ENCODE measurements at places on chromosomes 1 and 21. TPM values are rescaled to one million over a fixed set of nuclear protein-coding genes. Genes with fewer than 3 reads are reported as not detected.
A peak's percentile ranks its signal among the peaks of the same experiment; 100 is the strongest.

Gene TNFAIP8L2
- 45.9 TPM for total RNA-seq

Gene LUZP1
- 27.9 TPM for total RNA-seq

Gene SPRR1B
- total RNA-seq, result not detected

Gene DCDC2B
- not detected for total RNA-seq

Gene SOX13
- 12.0 TPM for total RNA-seq

Gene LYPD8
- not detected for total RNA-seq

Gene CFAP141
- total RNA-seq, result not detected

Gene ZBTB8A
- total RNA-seq, result not detected

Gene NR0B2
- total RNA-seq, result not detected

DNA sequence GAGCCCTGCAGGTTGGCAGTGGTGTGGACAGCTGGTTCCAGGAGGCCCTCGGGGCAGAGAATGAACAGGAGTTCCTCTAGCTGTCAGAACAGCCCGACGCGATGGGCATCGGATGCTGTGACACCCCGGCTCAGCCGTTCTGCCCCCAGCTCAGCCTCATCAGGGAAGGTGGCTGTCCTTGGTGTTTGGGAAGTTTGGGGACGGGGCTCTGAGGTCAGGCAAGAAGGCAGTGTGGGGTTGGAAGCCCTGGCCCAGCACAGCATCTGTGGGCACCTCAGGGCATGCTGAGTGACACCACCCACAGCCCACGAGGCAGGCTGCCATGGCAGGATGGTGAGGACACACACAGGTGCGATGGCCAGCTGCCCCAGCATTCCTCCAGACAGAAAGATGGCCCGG lies 40.9 kb upstream of the CCDC27 start:
- no peaks in the 10 kb centered on the region for H3K27me3 ChIP-seq
- no peaks in the 10 kb centered on the region for H3K4me1 ChIP-seq
- H3K4me3 ChIP-seq, result no peak overlapping the region
- no peak overlapping the region for H3K27ac ChIP-seq
- H3K36me3 ChIP-seq, result no peaks in the 10 kb centered on the region

DNA sequence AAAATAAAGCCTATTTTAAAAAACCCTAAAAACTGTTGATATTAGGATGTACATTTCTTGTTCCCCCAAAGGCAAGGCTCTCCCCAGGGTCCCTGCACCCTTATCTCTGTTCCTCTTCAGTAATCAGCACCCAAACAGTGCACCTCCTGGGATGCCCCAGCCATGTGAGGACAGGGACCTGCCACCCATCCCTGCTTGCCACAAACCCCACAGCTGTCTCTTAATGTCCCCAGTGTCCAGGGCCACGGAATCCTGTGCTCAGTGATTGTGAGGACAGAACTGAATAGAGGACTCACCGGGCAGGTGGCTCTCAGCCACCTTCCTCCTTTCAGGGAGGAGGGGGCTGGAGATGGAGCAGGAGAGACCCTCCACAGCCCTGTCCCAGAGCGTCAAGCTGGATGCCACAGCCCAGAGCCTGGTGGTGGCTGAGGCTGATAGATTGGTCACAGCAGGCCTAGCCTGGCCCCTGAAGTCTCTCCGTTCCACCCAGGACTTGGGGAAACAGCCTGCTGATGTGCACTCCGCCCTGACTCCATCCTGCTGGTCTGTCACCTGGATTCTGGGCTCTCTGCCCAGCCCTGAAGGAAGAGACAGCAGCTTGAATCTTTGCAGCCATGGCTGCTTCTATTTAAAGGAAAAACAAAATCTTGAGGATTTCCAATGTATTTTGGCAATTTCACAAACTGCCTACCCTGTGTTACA lies 23.1 kb downstream of the RNF187 start:
- no peak for DNase-seq
- no peaks in the 10 kb centered on the region for H3K27me3 ChIP-seq
- H3K27ac ChIP-seq, result no peak overlapping the region
- peaks cover 14% of the 10 kb centered on the region for H3K4me1 ChIP-seq
- H3K36me3 ChIP-seq, result no peaks in the 10 kb centered on the region

GRCh38 chr1:185343306-185343705 lies 26.3 kb upstream of the IVNS1ABP start:
- peaks cover 33% of the 10 kb centered on the region for H3K4me1 ChIP-seq
- no peaks in the 10 kb centered on the region for H3K27me3 ChIP-seq
- no peak for DNase-seq
- H3K36me3 ChIP-seq, result no peaks in the 10 kb centered on the region
- H3K27ac ChIP-seq, result no peak overlapping the region

- H3K27me3 ChIP-seq, result no peaks in the 10 kb centered on the region
- H3K4me1 ChIP-seq, result no peaks in the 10 kb centered on the region
- H3K36me3 ChIP-seq, result no peaks in the 10 kb centered on the region
- no peak overlapping the region for H3K4me3 ChIP-seq
These were observed 12.5 kb downstream of the CAPN8 start for GRCh38 chr1:223653015-223653414.

DNA sequence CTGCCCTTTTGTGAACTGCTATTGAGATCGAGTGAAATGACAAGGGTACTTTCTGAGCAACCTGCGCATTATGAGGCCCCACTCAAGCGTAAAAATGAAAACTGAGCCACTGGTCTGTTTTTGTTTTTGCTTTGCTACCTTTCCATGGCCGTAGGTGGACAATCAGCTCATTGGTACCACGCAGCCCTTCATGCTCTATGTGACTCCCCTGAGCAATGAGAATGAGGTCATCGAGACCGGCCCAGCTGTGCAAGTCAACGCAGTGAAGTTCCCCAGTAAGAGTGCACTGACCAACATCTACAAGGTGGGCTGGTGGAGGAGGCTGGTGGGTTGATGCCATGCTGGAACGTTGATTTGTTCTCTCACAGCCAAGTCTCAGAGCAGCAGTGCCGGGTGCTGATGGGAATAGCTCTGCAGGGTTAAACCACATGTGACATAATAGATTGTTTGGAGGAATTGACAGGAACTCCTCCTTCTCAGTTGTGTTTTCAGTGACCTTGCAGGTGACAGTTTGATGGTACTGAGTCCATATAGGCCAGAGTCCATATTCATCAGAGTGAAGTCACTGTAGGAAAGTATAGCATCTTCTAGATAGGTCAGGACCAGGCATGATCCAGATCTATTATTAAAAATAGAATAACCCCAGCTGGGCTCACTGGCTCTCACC lies 170.3 kb downstream of the VPS13D start:
- H3K36me3 ChIP-seq, result peaks cover 36% of the 10 kb centered on the region
- H3K4me3 ChIP-seq, result no peak overlapping the region

- H3K27ac ChIP-seq, result no peak overlapping the region
- no peaks in the 10 kb centered on the region for H3K27me3 ChIP-seq
- H3K4me3 ChIP-seq, result no peak overlapping the region
- H3K4me1 ChIP-seq, result no peaks in the 10 kb centered on the region
- no peaks in the 10 kb centered on the region for H3K36me3 ChIP-seq
These were observed 45.1 kb upstream of the EXO1 start for GRCh38 chr1:241802863-241803262.

- H3K4me3 ChIP-seq, result no peak overlapping the region
- H3K27ac ChIP-seq, result no peak overlapping the region
- H3K27me3 ChIP-seq, result no peaks in the 10 kb centered on the region
- DNase-seq, result no peak
These were observed 150.4 kb downstream of the LBR start for GRCh38 chr1:225277445-225277844.

DNA sequence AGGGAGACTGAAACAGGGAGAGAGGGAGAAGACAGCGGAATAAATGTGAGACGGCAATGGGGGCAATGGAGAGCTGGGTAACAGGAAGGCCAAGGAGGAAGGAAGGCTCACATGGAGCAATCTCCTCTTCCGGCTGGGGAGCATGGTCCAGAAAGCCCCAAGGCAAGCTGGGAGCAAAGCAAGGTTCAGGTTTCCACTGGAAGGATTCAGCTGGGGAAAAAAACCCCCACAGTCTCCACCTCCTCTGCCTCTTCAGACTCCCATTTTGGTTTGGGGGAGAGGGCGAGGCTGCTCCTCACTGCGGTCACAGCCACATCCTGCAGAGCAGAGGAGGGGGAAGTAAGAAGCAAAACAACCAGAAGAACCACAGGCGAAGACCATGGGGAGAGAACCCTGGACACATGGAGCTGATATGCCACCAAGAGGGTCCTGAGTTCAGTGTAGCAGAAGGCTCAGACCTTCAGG lies 650 bp downstream of the TNFAIP8L2 start:
- peaks cover 54% of the 10 kb centered on the region for H3K4me1 ChIP-seq
- peaks cover 11% of the 10 kb centered on the region for H3K36me3 ChIP-seq
- H3K27ac ChIP-seq, result peak overlapping the region; percentile 68
- peak; percentile 68 for DNase-seq
- peak overlapping the region; percentile 82 for H3K4me3 ChIP-seq
- H3K27me3 ChIP-seq, result no peaks in the 10 kb centered on the region

DNA sequence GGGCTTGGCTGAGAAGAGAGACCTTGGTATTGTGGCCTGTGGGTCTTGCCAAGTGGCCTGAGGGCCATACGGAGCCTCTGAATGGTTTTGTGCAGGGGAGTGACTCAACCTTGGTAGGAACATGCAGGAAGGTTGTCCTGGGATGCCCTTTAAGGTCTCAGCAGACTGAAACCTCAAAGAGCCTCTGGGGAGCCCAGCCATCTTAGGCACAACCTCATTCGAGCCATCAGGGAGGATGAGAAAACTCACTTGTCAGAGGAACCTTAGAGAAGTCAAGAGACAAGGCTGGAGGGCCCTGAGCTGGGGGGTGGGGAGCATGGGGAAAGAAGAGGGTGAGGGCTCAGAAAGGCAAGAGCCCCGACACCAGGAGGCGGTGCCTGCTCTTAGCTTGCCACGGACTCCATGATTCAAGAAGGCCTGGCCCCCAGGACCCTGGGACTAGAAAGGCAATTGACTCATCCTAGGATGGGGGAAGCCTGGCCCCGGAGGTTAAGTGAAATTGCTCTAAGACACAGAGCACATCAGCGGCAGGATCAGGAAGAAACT lies 13.0 kb downstream of the IFI6 start:
- no peaks in the 10 kb centered on the region for H3K36me3 ChIP-seq
- no peaks in the 10 kb centered on the region for H3K27me3 ChIP-seq
- peaks cover 50% of the 10 kb centered on the region for H3K4me1 ChIP-seq

GRCh38 chr1:163161841-163162240 lies 40.9 kb downstream of the RGS5 start:
- H3K27ac ChIP-seq, result no peak overlapping the region
- H3K27me3 ChIP-seq, result no peaks in the 10 kb centered on the region
- no peaks in the 10 kb centered on the region for H3K36me3 ChIP-seq

GRCh38 chr1:77636864-77637263 lies 45.6 kb downstream of the ZZZ3 start:
- H3K27ac ChIP-seq, result no peak overlapping the region
- peaks cover 31% of the 10 kb centered on the region for H3K36me3 ChIP-seq
- no peak overlapping the region for H3K4me3 ChIP-seq
- DNase-seq, result no peak

DNA sequence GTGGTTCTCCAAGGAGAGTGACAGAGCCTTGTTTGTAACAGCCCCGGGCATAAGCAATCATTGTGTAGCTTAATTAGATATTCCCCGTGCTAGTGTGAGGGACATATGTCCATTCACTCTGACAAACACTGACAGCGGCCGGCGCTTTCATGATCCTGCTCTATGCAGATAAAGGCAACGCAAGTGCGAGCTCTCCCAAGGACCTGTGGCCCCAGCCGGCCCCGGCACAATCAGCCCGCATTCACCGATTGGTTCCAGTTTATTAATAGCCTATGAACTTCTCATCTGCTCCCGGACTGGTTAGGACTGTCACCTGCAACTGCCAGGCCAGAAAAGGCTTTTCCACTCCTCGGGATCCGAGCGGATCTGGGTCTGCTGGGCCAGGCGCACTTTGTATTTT lies 18.0 kb upstream of the OLIG1 start:
- H3K4me1 ChIP-seq, result no peaks in the 10 kb centered on the region
- no peak overlapping the region for H3K27ac ChIP-seq
- no peak overlapping the region for H3K4me3 ChIP-seq
- H3K36me3 ChIP-seq, result no peaks in the 10 kb centered on the region
- peaks cover 5% of the 10 kb centered on the region for H3K27me3 ChIP-seq

GRCh38 chr21:46124083-46124925 lies 26.4 kb downstream of the COL6A2 start:
- H3K36me3 ChIP-seq, result no peaks in the 10 kb centered on the region
- no peak overlapping the region for H3K4me3 ChIP-seq
- H3K4me1 ChIP-seq, result no peaks in the 10 kb centered on the region
- H3K27me3 ChIP-seq, result no peaks in the 10 kb centered on the region
- DNase-seq, result no peak

DNA sequence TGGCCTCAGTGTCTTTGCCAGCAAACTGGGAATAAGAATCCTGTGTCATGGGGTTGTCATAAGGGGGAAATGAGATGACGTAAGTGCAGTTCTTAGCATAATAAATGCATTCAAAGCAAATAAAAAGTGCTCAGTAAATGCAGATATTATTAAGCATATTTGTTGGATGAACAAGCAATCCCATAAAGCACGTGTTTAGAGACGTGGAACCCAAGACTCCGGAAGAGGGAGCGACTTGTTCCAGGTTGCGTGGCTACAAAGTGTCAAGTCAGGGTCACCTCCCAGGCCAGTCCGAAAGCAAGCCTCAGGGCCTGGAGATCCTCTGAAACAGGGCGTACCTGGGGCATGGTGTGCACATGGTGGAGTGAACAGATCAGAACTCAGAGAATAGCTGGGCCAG lies 58.0 kb upstream of the LAPTM5 start:
- H3K27ac ChIP-seq, result no peak overlapping the region
- no peaks in the 10 kb centered on the region for H3K36me3 ChIP-seq
- H3K4me3 ChIP-seq, result no peak overlapping the region
- peaks cover 28% of the 10 kb centered on the region for H3K27me3 ChIP-seq
- no peaks in the 10 kb centered on the region for H3K4me1 ChIP-seq

DNA sequence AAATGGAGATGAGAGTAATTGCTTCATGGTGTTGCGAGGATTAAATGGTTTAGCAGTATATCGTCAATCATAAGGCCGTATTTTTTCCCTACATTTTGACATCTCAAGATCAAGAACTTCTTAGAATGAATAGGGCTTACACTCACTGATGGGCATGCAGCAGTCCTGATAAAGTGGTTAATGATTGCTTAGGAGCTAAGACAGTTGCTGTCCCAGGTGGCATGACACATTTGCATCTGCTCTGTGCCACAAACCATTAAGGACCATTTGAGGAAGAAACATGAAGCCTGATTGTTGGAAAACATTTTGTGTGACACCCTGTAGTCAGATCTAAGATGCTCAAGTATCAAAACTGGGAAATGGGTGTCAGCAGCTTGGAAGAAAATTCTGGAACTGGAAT lies 81.0 kb upstream of the SGIP1 start:
- H3K27ac ChIP-seq, result no peak overlapping the region
- no peaks in the 10 kb centered on the region for H3K4me1 ChIP-seq
- no peak overlapping the region for H3K4me3 ChIP-seq

DNA sequence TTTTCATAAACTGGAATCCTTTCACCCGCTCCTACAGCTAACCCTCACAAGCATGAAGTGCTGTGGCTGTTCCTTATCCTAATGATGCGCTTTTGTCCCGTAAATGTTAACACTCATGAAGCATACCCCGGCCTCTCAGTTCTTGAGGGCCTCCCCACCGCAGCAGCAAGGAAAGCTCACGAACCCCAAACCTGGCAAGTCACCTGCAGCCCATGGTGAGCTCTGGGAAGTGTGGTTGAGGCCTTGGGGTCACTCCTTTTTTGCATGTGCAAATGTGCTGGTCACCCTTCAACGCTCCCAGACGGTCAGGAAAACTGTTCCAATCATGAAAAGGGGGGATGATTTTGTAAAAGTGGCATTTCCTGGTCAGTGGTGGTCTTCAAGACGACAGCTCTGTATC lies 124.6 kb downstream of the PRDM2 start:
- no peak overlapping the region for H3K4me3 ChIP-seq
- no peak overlapping the region for H3K27ac ChIP-seq
- no peaks in the 10 kb centered on the region for H3K27me3 ChIP-seq
- no peak for DNase-seq
- no peaks in the 10 kb centered on the region for H3K36me3 ChIP-seq
- no peaks in the 10 kb centered on the region for H3K4me1 ChIP-seq

Measured in CD4-positive, alpha-beta memory T cell (primary cell).